ENCODE measurements at places on chromosomes 1 and 21.

DNA sequence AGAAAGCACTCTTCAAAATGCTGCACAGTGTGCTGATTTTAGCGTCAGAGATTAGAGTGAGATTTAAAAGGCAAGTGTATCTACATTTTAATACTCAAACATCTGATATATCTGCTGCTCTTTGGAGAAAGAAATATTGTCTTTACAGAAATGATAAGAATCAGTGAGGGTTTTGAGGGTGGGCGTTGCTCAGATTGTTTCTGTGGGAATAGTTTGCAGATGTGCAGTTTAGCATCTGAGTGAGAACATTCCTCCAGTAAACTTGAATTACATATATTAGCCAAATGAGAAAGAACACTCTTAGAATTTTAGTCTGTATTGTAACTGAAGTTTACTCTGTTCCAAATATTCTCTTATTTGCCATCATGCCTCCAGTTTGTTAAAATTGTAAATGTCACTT is 549.2 kb downstream of the NEGR1 start:
- DNase-seq, result no peak

DNA sequence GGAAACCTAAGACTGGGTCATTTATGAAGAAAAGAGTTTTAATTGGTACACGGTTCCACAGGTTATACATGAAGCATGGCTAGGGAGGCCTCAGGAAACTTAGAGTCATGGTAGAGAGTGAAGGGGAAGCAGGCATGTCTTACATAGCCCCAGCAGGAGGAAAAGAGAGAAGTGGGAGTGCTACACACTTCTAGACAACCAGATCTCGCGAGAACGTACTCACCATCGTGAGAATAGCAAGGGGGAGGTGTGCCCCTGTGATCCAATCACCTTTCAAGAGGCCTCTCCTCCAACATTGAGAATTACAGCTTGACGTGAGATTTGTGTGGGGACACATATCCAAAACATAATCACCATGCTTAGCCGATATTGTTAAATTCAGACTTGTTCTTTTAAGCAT is 62.8 kb downstream of the DYRK1A start:
- DNase-seq, result no peak

- DNase-seq, result no peak
Measured at GRCh38 chr1:29583727-29584126, 347.4 kb downstream of the PTPRU start.

GRCh38 chr1:1406101-1406820 is 832 bp downstream of the MRPL20 start:
- DNase-seq, result peak; percentile 13

DNA sequence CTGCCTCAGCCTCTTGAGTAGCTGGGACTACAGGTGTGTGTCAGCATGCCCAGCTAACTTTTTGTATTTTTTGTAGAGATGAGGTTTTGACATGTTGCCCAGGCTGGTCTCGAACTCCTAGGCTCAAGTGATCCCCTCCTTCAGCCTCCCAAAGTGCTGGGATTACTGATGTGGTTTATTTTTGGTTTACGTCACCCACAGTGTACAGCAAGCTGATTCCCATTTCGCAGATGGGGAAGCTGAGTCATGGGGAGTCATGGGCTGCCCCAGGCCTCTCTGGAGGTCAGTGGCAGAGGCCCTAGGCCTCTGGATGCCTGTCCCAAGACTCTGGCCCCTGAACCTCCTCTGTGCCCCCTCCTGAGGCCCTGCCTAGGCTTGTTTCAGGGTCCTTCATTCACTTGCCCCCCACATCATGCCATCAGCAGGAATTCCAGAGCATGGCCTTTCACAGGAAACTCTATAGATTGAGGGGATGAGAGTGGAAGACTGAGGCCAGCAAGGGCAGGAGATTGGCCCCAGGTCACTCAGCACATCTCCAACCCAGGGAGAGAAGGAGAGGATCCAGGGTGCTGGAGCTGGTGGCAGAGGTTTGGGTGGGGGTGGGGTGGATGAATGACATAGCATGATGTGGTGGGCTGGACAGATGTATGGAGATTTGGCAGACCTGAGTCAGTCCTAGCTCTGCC is 266.0 kb downstream of the PTPRU start:
- DNase-seq, result no peak

- DNase-seq, result no peak
Measured at GRCh38 chr1:231526536-231526935, 1.9 kb upstream of the TSNAX start.

GRCh38 chr1:183498342-183498991 is 26.2 kb downstream of the SMG7 start:
- DNase-seq, result no peak

DNA sequence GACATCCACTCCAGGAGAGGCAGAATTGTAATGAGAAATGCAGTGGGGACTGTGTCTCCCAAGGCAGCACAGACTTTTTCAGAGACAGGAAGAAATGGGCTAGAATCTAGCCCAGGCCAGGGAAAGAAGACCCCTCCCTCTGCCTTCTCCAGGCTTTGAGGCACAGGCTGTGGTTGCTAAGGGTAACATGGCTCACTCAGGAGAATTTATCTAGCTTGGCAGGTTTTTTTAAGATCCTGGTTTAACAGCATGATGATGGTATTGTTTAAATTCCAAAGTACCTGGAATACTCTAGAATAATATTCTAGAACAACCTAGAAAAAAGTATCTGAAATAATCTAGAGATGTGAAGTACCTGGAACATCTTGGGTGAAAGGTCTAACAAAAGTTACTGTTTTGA is 125.6 kb downstream of the URB2 start:
- no peak for DNase-seq

- DNase-seq, result no peak
Measured at GRCh38 chr21:35212393-35213127, 163.5 kb upstream of the RUNX1 start.

GRCh38 chr21:35556536-35556935 is 503.8 kb downstream of the SETD4 start:
- no peak for DNase-seq

GRCh38 chr1:31768939-31769704 is 5.0 kb upstream of the ADGRB2 start:
- DNase-seq, result no peak

DNA sequence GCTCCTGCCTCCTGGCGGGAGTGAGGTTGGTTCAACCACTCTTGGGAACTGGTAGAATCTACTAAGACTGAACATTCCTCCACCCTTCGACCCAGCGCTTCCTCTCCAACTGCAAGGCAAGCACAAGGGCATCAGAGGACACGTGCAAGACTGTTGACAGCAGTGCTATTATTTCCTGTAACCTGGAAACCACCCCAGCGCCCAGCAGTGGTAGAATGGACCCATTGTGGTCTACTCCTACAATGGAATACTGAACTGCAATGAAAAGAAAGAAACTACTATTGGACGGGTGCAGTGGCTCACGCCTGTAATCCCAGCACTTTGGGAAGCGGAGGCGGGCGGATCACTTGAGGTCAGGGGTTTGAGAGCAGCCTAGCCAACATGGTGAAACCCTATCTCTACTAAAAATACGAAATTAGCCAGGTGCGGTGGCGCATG is 33.0 kb upstream of the TARDBP start:
- no peak for DNase-seq

GRCh38 chr1:147735423-147735822 is 25.0 kb downstream of the GJA5 start:
- no peak for DNase-seq

- DNase-seq, result no peak
Measured at GRCh38 chr1:39670689-39671088, 1.2 kb downstream of the NT5C1A start.

GRCh38 chr1:170521818-170522217 is 10.1 kb upstream of the GORAB start:
- no peak for DNase-seq
